Stimulated activated CD4-positive, alpha-beta T cell treated with anti-CD3 and anti-CD28 coated beads, Interleukin-4, amount 100 ng/mL, for 4 hours (primary cell): ENCODE measurements at places on chromosomes 13 and 19.

- DNase-seq, result no peak
Measured at GRCh38 chr19:1774989-1775772, 21.9 kb downstream of the ONECUT3 start.

- DNase-seq, result no peak
Measured at GRCh38 chr19:29232315-29232852, 19.4 kb upstream of the UQCRFS1 start.

DNA sequence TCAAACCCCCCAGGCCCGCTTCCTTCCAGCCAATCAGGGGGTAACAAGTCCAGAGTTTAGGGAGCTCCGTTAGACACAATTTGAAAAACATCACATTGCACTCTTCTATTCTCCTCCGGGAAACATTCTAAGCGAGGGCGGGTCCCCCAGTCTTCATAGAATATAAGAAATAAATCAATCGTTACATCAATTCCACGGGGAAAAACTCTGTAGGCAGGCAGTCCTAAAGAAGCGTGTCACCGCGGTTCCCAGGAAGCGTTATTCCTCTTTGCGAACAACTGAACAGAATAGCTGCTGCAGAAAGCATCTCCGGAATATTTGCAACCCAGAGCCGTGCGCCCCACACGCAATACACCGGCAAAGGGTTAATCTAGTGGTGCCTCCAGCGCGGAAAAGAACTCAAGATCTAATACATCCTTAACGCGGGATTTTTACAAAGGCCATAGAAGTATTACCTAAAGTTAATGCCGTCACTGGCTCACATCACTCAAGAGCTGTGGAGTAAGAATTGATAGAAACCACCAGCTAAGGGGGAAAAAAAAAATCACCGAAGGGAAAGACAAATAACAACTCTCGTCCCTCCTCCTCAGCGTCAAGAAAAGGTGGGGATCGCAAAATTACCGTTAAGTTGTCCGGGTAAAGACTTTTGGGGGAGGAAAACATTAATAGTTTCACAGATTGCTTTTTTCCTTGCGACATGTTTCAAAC is 65.1 kb downstream of the KCNRG start:
- no peak for DNase-seq

DNA sequence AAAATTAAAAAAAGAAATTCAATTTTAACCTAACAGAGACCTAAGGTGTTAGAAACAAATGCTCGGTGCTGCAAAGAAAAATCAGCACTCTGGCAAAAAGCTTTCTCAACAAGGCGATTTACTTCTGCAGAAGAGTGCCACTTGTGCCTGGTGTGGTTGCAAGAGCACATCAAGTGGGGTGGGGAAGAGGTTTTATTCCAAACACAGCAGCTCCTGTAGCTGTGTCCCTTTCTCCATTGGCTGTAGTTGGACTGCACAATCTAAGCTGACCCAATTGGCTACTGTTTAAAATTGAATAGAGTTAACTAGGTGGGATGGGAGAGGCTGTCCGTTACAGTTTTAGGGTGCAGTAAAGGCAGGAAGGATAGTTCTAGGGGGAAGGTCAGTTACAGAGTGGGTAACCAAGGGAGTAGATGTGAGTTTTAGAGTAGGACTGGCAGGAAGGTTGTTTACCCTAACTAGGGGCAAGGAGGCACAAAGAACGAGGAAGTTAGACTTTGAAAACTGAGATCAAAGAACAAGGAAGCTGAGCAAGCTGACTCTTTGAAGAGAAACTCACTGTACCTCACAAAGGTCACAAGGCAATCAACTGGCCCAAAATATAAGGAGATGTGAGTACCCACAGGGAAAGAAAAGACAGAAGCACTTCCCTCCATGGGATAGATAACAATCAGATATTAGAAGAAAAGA is 145.7 kb downstream of the LIG4 start:
- no peak for DNase-seq
